Right ventricle myocardium inferior (tissue), 1 donor: ENCODE measurements at places on chromosomes 7 and 10.
A peak's percentile ranks its signal among the peaks of the same experiment; 100 is the strongest.

DNA sequence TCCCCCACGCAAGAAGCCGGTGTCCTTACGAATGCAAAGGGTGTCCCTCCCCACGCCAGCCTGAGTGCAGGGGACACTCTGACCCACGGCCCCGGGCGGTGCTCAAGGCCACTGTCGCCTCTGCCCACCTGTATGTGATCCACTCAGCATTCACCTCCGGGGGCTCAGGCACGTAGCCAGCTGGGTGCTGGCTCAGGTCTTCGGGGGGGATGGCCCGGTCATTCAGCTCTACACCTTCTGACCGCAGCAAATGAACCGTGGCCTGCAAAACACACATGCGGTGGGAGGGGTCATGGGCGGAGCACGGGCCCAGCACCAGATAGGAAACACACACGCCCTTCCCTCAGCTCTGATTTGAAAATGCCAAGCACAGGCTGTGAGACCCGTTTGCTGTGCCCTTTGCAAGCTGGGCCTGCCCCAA lies 25.9 kb downstream of the CFAP46 start:
- peak; percentile 56 for DNase-seq

DNA sequence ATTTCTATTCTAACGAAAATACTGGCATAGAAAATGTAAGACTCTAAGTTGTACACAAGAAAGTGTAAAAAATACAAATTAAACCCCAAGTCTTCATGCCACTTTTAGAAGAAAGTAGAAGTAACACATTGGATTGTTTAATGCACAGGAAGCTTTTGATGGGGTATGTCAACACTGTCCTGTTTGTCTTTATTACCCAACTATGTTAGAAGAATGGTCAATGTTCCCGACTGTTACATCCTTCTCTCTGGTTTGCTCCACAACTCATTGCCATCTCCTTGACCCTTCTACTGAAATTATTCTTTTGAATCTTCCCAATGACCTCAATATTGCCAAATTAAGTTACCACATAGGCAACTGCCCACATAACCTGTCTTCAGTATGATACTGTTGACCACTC lies 35.8 kb downstream of the COL28A1 start:
- DNase-seq, result no peak

GRCh38 chr10:114729103-114729659 lies 71.1 kb upstream of the ABLIM1 start:
- DNase-seq, result no peak

GRCh38 chr7:84939442-84939841 lies 247.4 kb downstream of the SEMA3D start:
- DNase-seq, result peak; percentile 49
